ELR (cell line): ENCODE measurements at places on chromosomes 2 and 18.
A peak's percentile ranks its signal among the peaks of the same experiment; 100 is the strongest.

DNA sequence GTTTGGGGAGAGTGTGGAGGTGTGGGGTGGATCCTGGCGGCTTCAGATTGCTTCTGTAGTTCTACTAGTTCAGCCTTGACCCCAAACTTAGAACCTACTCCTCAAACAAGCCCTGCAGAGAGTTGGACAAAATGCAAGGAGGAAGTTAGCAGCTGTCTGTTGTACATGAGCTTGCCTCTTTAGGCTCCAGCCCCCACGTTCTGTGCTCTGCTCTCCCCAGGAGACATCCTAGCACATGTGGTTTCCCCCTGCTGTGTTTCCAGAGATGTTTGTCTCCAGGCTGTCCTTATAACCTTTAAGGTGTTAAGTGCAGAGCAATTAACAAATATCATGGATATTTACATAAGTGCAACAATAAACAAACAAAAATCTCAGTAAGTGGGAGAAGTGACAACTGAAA is 111.1 kb downstream of the ACOXL start:
- no peak for DNase-seq

DNA sequence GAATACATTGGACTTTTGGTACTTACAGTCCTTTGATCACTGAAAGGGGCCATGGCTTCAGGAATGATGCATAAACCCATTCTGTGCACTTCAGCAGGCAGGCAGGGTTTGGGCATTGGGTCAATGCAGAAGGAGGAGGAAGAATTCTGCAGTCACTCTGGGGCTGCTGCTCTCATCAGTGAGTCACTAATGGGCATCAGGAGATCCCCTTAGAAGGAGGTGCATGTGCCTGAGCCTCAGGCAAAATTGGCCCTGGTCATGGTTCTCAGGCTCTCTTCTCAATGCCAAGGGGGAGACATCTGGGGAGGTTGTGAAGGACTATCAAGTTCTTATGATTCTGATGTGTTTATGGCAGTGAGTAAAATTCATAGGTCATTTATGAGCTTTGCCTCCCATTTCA is 52.0 kb upstream of the TNP1 start:
- peak; percentile 38 for DNase-seq

DNA sequence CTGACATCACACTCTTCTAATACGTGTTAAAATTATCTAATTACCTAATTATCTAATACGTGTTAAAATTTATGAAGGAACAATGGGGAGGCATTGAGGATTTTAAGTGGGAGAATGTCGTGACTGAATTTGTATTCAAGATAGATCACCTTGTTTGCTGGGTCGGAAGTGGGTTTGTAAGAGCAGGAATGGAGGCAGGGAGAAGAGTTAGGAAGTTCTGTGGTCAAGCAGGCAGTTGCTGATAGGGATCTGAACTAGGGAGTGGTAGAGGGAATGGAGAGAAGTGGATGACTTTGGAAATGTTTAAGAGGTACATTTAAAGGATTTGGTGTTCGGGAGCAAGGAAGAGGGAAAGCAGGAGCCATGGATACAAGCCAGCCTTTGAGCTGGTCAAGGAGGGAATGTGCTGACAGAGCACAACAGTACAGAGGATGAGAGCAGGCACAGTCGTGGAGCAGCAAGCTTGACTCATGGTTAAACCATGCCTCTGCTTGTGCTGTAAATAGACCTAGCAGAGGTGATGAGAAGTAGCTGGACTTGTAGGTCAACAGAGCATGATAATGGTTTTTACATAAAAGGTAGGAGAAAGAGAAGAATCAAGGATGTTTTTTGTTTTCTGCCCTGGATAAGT is 16.2 kb downstream of the IL18RAP start:
- peak; percentile 62 for DNase-seq

GRCh38 chr2:62208074-62208757 is 12.3 kb downstream of the B3GNT2 start:
- DNase-seq = no peak

GRCh38 chr2:95314598-95314963 is 17.4 kb downstream of the KCNIP3 start:
- DNase-seq = no peak

DNA sequence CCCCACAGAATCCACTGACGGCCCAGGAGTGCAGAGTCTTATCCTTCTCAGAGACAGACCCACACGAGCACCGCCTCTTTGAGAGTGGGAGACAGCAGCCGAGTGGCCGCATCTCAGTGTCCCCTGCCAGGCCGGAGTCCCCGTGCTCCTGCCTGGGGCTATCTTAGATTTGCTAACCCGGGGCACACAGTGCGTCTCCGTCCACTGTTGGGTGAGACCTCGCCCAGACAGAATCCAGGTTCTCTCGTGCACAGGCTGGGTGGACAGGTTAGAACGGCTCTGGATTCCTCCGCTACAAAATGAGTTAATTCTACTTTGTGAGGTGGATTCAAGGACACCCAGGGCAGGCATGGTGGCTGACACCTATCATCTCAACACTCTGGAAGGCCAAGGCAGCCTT is 88.3 kb downstream of the ZNF516 start:
- DNase-seq = no peak

DNA sequence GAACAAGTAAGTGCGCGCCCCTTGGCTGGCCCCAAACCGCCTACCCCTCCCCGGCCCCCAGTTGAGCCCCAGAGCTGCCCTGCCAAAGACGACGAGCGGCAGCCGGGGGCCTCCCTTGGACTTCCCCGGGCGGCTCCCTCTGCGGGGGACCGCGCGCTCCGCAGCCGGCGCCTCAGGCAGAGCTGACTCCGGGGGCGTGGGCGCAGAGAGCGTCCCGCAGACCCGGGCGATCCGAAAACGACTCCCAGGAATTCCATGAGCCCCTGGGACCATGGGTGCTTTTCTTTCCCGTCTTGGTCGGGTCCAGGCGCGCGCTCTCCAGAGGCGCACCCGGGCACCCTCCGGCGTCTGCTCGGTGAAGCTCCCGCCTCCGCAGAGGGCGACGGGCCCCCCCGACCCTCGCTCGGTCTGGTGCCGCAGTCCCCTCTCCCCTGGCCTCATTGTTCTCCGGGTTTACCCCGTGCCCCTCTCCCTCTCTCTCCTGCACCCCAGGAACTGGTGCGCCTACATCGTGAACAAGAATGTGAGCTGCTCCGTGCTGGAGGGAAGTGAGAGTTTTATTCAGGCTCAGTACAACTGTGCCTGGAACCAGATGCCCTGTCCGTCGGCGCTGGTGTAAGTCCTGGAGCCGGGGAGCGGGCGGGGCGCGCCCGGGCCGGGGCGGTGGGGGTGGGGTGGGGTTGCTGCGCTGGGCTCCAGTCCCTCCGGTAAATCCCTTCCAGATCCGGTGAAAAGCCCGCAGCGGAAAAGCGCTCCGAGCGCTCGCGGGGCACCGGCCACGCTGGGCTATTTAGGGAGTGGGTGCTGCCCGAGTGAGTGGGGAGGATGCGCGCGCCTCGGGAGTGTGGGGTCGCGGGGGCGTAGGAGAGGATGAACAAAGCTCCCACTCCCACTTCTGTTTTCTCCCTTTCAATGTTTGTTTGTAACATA is 776 bp downstream of the EMILIN2 start:
- DNase-seq = peak; percentile 17
